Stimulated activated CD8-positive, alpha-beta memory T cell treated with anti-CD3 and anti-CD28 coated beads, Interleukin-15, amount 100 ng/mL, for 1 hour (primary cell): ENCODE measurements at places on chromosomes 6 and 20.

DNA sequence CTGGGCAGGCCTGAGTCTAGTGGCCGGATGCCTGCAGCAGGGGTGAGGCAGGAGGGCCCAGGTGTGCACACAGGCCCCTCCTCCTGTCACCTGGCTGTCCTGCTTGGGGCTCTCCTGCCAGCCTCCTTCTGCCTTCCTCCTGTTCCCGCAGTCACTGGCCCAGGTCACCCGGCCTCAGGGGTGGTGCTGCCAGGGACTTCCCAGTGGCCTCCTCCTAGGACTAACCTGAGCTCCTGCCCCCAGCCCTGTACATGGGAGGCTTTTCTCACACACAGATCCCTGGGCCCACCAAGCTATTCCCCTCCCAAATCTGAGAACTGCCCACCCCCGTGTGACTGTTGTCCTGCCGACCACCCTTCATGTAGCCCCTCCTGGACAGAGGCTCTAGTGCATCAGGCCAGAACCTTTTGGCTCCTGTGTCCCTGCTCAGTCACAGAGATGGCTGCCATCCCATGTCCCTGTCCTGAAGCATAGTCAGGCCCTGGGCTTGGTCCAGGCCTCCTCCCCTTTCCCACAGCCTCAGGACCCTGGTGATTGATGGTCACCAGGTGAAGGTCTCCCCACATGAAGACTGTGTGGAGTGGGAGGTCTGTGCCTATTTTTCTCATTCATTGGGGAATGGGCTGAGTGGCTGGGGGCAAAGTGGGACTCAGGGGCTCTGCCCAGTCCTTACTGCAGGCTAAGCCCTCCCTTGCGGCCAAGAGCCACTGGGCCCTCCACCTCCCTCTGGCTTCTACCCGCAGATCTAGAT is 1.1 kb upstream of the ULBP1 start:
- DNase-seq: no peak

GRCh38 chr6:91273729-91274128 is 686.9 kb upstream of the MAP3K7 start:
- DNase-seq: no peak

GRCh38 chr6:142417331-142417750 is 115.5 kb downstream of the ADGRG6 start:
- no peak for DNase-seq

GRCh38 chr20:62365814-62366369 is 1.2 kb downstream of the LAMA5 start:
- no peak for DNase-seq

GRCh38 chr6:41976794-41977484 is 35.3 kb upstream of the CCND3 start:
- DNase-seq: no peak

DNA sequence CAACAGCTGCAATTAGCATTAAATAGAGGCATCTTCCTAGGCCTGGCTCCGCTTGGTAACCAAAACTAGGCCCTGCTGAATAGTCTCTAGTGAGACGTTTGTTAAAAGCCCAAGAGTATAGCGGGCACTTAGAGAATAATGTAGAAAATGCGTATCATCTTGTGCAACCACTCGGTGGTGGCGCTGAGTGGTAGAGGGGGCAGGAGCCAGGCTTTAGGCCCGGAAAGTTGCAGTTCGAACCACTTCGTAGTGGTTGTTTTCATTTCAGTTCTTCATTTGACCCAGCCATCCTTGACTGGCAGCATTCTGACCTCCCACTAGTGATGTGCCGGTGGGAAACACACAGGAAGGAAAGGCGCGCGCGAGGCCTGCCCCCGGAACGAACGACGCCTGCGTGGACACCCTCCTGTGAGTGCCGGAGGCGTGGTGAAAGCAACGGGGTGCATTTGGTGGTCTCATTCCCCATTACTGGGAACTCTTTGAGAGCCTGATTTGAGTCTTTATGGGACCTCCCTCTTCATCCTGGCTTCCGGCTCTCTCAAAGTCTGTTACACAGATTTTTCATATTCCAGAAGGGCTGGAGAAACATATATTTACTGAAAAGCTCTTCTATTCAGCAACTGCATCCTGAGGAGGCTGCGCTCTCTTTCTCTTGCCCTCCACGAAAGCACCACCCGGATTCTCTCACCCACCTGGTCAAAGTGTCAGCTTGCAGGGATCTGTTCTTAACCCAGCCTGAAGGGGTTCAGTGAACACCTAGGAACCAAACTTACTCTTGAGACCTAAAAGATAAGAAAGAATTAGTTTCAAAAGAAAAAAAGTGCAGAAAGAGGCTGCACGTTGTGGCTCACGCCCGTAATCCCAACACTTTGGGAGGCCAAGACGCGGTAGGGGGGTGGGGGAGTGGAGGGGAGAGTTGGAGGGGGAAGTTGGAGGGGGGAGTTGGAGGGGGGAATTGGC is 18.2 kb downstream of the GPX5 start:
- no peak for DNase-seq

GRCh38 chr6:15491986-15492269 is 170.9 kb downstream of the DTNBP1 start:
- no peak for DNase-seq

GRCh38 chr6:133899556-133899955 is 10.6 kb downstream of the TCF21 start:
- DNase-seq: no peak

- no peak for DNase-seq
Measured at GRCh38 chr20:16777126-16777525, 29.0 kb downstream of the OTOR start.

DNA sequence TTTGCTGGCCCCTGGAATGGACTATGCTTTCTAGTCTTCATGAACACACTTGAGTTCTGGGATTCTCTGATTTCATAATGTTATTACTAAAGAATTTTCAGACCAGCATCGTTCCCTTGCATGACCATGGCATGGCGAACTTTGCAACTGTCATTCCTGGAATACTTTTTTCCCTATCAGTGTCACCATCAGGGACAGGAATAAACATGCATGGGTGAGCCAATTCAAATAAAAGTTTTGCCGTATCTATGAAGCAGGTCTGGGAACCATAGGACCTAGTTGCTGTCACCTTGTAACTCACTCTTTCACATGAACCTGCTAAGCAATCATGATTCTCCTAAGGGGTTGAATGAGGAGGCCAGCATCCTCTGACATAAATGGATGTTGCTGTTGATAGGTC is 68.2 kb upstream of the AGPAT4 start:
- no peak for DNase-seq

- DNase-seq: no peak
Measured at GRCh38 chr6:104321301-104321700, 538.4 kb downstream of the HACE1 start.

GRCh38 chr20:5364136-5364821 is 47.5 kb upstream of the PROKR2 start:
- no peak for DNase-seq

GRCh38 chr20:11271319-11271718 is 597.5 kb upstream of the JAG1 start:
- DNase-seq: no peak

GRCh38 chr6:120681204-120681603 is 653.1 kb downstream of the TBC1D32 start:
- no peak for DNase-seq

DNA sequence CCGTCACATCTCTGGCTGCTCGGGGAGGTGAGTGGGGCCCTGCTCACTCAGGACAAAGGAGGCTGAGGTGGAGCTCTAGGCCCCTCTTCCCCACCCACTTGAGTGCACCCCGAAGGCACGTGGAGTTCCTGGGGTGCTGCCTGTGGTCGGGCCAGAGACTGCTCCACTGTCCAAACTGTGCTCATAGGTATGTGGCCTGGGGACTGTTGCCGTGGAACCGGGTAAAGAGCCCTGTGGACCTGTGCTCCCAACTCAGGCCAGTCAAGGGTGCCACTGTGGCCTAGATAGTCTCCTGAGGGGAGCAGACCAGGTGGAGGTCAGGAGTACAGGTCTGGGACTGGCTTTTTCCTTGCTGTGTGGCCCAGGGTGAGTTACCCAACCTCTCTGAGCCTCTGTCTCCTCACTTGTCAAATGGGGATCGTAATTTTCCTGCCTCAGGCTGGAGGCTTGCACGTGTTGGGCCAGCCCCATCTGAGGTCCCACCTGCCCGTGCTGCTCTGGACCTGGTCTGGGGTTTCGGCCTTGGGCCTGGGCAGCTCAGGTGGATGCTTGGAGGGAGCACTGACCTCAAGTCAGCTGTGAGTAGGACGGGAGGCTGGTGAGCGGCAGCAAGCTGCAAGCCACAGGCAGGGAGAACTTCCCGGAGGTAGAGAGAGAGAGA is 12.4 kb upstream of the NPBWR2 start:
- no peak for DNase-seq

GRCh38 chr6:146850238-146850896 is 251.6 kb downstream of the ADGB start:
- no peak for DNase-seq
